PC-3 (cell line): ENCODE measurements at places on chromosomes 1 and 21. TPM values are rescaled to one million over a fixed set of nuclear protein-coding genes. Genes with fewer than 3 reads are reported as not detected.

- no peak for DNase-seq
Observed at GRCh38 chr21:46001821-46002681, 20.5 kb downstream of the COL6A1 start.

DNA sequence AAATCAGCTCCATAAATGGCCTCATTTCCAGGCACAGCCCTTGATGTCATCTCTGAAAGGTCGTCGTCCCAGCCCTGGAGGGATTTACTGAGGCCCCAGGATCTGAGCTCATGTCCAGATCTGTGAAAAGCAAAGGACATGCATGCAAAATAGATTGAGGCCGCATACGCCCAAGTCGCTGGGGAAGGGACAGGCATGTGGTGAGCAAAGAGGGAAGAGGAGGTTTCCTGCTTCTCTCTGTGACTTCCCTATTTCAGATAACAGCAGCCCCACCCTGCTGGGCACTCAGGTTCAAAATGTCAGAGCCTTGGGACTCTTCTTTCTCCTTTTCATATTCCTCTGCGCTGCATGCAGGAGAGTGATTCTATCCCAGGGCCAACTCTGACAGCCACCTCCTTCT, 197.2 kb downstream of the ADSS2 start:
- no peak for DNase-seq

DNA sequence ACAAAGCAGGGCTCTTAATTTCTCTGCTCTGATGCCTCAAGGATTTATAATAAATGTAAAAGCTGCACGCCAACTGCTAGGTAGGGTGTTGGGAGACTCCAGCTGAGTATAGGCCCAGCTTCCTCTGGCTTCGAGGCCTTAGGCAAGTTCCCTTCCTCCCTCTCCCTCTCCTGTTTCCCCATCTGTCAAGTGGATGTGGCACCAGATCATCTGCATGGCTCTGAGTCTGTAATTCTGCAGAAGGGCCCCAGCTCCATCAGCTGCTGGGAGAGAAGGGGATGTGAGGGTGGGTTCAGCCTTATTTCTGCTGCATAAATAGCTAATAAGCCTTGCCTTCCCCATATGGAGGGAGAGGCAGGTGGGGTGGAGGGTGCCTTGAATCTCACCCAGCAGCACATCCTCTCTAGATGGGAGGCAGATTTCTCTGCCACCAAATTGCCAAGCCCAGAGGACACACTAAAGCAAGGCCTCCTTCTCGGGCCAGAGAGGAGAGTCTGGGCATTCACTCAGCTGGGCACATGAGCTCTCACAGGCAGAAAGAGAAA, 3.8 kb downstream of the TRIM62 start:
- no peak for DNase-seq

Gene CCDC27
- not detected in 2 replicates for total RNA-seq

GRCh38 chr1:71651214-71651613, 570.4 kb upstream of the ZRANB2 start:
- no peak for DNase-seq

DNA sequence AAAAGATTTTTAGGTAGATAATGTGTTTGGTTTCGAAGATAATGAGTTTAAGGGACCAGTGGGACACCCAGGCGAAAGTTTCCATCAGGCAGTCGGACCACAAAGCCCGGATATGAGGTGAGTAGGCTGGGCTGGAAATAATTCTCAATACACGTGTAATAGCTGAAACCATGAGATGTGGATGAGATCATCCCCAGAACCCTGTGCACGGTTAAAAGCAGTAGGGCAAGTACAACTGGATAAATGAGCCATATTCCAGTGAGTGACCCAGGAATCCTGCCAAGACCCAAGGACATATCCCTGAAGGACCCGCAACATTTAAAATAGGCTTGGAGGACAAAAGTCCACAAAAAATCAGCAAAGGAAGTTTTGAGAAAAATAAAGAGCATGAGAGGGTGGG, 21.5 kb upstream of the NHLH2 start:
- peak; percentile 55 for DNase-seq

Gene TDRD10
- not detected in 2 replicates for total RNA-seq

Gene TGFB2
- total RNA-seq, result 38.7 and 50.3 TPM in 2 replicates

GRCh38 chr1:6624710-6625583, at the start of gene THAP3:
THAP3 (plus strand) TSS chr1:6624868; CDS start chr1:6625219, 351 bp downstream.
- DNase-seq, result peak; percentile 86

GRCh38 chr1:109535971-109536491, 3.6 kb upstream of the GPR61 start:
- no peak for DNase-seq

GRCh38 chr1:147635342-147635741, 35.0 kb downstream of the ACP6 start:
- DNase-seq, result no peak

DNA sequence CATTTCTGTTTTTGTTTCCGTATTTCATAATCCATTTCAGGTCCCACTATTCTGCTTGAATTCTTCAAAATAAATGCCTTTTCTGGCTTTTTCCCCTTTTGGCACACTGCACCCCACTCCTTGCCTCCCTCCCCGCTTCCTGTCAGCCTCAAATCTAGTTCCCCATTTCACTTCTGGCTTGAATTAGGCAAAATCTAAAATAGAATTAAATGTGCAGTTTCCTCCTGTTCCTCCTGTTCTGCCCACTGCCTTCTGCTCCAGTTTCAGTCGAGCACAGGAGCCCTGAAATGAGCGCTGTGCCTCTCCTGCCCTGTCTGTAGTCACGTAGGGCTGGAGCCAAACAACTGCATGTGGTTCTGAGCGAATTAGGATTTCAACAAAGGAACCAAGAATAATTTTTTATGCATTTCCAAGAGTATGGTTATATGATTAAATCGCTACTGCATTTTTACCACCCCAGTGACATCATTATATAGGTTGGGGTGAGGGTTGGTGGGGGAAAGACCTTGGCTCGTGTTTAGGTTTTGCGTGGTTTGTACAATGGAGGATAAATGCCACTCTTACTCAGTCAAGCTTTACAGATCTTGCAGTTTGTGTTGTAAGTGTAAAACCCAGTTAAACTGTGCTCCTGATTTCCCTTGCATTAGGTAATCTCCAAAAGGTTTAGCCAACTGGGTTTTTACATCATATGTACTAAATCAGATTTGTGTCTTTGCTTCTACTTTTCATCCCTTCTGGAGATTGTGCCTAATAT, 114.9 kb downstream of the VPS13D start:
- DNase-seq, result no peak

GRCh38 chr1:167013108-167013929, 24.2 kb downstream of the MAEL start:
- DNase-seq, result no peak

DNA sequence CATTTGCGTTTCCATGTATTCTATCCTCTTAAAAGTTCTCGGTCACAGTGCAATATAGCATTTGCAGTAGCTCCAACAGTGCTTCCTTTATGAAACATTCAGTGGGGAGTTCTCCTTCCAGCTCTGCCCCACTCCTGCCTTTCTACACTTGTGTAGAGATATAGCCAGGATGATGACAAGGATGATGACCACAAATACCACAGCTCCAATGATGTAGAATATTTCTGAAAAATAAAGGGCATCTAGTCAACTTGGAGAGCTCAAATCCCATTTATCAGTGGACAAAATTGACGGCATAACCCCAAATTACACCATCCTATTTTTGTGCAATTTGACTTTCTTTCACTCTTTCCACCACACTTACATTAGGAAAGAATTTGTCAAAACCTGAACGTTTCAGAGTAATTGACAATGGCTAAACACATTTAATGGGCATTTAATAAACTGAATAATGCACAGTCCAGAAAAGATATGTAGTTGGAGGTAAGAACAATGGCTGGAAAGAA, 11.1 kb downstream of the F3 start:
- no peak for DNase-seq

- peak; percentile 54 for DNase-seq
Observed at GRCh38 chr1:201504799-201505502, 2.0 kb downstream of the CSRP1 start.

Gene RPTN
- not detected in 2 replicates for total RNA-seq

DNA sequence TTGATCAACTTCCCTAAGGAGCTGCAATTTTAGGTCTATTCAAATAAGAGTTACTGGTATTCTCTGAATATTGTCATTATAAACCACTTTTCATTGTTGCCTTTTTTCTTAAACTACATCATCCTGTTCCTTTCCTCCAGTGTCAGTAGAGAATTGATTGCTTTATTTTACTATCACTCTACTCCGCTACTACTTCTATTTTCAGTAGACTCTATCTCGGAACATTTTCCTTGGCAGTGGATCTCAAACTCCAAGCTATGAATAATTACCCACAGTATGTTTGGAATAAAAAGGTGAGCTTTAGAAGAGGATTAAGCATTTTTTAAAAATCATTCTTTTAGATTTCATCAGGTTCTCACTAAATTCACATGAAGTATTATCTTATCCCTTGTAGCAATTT, 224.9 kb downstream of the GREM2 start:
- DNase-seq, result no peak

DNA sequence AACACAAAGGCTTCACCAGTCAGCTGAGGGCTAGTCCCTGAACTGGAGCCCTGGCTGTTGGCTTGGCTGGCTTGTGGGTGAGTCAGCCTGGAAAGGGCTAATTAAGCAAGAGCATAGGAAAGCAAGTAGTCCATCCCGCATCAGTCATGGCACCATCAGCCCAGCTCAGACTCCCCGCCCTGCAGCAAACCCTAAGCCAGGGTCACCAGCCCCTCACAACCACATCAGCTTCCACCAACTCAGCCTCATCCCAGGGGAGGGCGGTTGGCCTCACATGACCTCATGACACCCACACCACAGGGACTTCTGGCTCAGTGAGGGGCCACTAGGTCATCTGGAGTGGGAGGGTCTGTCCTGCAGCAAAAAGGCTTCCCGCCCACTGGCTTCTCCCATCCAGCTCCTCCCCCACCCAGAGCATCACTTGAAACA, 7.0 kb upstream of the SPATC1L start:
- DNase-seq, result peak; percentile 35

DNA sequence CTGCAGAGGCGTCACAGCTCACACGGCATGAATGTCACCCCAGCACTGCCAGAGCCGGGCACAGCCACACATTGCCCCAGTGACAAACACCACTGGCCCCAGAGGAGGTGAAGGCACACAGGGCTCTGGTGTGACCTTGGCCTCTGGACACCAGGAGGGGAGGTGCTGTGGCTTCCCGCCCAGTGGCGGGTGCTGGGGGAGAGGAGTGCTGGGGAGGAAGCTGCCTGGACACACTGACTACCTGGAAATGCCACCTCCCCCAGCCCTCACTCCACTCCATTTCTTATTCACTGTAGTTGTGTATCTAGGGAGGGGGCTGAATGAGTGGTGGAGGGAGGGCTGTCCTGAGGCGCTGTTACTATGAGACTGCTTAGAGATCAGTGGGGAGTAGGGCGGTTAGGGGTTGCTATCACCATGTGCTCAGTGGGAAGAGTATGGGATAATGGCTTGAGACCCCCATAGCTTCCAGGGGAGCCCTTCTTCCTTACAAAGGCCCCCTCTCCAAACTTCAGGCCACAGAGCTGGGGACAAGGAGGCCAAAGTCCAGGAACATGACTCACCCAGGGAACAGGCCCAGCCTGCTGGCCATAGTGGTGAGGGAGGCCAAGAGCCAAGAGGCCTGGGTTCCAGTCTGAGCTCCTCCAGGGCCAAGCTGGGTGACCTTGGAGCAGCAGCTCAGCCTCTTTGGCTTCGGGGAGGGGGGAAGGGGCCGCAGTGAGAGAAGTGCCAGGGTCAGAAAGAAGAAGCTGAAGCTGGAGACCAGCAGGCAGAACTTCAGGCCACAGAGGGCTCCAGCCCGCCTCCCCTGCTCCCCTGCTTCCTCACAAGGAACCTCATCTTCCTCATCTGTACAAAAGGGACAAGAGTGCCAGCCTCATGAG, 40.1 kb downstream of the AHDC1 start:
- DNase-seq, result peak; percentile 70

DNA sequence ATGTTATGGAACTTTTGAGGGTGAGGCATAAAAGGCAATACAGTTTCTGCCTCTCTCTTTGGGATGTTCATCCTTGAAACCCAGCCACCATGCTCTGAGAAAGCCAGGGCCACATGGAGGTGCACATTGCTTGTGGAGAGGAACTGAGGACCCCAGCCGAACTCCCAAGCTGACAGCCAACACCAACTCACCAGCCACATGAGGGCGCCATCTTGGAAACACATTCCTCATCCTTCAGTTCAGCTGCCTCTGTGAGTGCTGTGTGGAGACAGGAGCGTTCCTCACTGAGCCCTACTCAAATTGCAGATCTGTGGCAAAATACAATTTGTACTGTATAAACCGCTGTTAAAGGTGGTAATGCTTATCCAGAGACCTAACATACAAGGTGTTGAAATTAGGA, 137.5 kb downstream of the GABPA start:
- DNase-seq, result no peak

Gene ORC1
- 23.7 and 28.9 TPM in 2 replicates for total RNA-seq

DNA sequence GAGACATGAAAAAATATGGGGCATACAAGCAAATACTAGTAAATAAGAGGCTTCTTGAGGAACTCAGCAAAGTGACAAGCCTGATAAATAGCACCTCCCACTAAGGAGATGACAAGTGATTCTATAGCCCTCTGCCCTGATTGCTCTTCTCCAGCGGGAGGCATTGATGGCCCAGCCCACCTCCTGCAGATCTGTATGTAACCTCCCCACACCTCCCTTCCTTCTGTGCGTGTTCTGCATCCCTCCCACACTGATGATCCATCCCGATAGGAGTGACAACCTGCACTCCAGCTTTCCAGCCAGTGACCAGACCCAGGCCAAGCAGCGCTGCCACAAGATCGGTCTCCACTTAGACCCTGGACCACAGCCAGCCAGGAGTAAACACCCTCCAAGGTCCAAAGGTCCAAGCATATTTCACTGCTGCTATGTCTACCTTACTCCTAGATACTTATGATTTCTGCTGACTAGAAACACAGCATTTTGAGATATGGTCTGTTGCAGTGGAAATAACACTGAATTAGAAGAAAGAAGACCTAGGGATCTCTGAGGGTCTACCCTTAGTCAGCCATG, 176.1 kb downstream of the BRINP2 start:
- no peak for DNase-seq

DNA sequence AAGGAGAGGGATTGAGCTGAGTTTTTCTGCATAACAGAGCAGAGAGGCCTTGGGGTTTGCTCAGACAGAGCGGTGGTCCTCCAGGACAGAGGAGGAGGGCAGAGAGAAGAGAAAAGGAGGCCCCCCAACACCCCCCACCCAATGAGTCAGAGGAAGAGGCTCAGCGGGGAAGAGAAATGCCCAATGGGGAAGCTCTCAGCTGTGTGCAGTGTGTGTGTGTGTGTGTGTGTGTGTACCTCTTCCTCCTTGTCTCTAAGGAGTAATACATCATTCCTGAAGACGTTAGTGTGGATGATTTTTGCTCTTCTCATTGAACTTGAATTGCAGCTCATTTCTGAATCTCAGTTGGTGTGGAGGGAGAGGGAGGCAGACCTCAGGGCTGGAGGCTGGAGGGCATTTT, 8.7 kb downstream of the TMPRSS3 start:
- no peak for DNase-seq

- DNase-seq, result no peak
Observed at GRCh38 chr1:119915517-119915916, 19.2 kb upstream of the ADAM30 start.

- DNase-seq, result no peak
Observed at GRCh38 chr1:225931270-225932136, 7.5 kb upstream of the PYCR2 start.

Gene KLHDC9
- 3.2 and 3.3 TPM in 2 replicates for total RNA-seq

Gene TFF2
- total RNA-seq, result 21.1 and 22.9 TPM in 2 replicates

Gene TENT5C
- 2.2 and 2.4 TPM in 2 replicates for total RNA-seq

- DNase-seq, result peak; percentile 67
Observed at GRCh38 chr1:100626397-100626796, 88.5 kb downstream of the GPR88 start.

- no peak for DNase-seq
Observed at GRCh38 chr1:71600023-71600422, 519.2 kb upstream of the ZRANB2 start.
